Anterior cingulate cortex (tissue), 58 donors: ENCODE measurements at places on chromosomes 12 and 14.
A peak's percentile ranks its signal among the peaks of the same experiment; 100 is the strongest.

GRCh38 chr12:50132505-50133135 is 20.6 kb downstream of the COX14 start:
- no peak for DNase-seq

- DNase-seq = peak; percentile 70
Measured at GRCh38 chr12:54587315-54587873, 1.1 kb downstream of the PPP1R1A start.

- DNase-seq = no peak
Measured at GRCh38 chr12:42704340-42704739, 114.8 kb upstream of the PRICKLE1 start.

DNA sequence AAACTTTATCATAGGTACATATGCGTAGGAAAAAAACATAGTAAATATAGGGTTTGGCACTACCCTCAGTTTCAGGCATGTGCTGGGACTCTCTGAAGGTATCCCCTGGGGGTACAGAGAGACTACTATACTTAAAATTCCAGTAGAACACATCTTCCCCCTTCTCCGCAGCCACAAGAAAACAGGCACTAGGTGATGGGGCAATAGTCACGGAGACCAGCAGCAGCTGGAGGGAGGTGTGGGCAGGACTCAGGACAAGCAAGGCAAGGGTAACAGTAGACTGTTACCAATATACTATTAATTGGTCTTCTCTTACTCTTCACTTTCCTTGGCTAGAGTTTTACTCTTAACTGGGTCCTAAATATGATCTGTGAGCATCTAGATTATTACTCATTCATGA is 4.6 kb upstream of the PAPOLA start:
- no peak for DNase-seq

GRCh38 chr12:132354982-132355680 is 25.7 kb upstream of the GALNT9 start:
- no peak for DNase-seq

DNA sequence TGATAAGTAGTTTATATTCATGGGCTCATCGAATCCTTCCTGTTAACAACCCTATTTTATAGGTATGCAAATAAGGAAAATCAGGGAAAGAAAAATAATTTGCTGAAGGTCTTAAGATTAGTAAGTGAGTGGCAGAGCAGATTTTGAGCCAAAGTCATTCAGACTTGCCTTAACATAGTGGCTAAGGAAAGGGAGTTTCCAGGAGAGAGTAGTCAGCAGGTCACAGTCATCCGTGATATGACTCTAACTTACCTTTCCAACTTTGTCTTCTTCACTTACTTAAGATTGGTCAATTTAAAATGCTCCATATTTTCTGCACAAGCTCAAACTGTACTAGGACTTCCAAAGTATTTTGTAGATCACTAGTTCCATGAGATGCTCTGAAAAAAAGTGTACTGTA is 46.6 kb downstream of the AKAP6 start:
- no peak for DNase-seq

DNA sequence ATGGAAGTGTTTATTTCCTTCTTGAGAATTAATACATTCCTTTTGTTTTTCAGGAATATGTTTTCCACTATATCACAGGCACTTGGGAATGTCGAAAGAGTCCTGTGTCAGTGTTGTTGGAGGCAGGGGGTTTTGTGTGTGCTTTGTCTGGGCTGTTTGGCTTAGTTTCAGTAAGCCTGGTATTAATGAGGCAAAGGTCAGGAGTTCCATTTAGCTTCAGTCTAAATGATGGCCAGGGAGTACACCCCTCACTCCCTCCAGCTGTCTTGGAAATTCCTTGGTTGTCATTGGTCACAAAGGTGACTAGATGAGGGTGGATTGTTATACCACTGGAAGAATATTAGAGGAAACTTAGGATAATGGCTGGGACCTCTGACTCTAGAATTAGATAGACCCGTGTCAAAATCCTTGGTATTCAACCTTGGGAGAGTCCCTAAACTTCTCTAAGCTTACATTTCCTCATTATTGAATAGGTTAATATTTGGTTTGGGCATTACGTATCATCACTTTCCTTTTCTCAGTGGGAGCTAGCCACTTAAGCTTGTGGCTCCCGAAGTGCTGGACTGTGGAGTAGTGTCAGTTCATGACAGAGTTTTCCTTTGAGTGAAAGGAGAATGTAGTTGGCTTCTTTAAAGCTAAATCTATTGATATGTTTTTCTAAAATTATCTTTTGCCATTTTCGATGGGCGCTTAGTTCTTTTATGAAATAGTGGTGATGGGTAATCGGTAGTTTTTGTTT is 5.2 kb downstream of the FRS2 start:
- DNase-seq = peak; percentile 12

GRCh38 chr12:123948401-123948795 is 24.2 kb downstream of the CCDC92 start:
- no peak for DNase-seq

DNA sequence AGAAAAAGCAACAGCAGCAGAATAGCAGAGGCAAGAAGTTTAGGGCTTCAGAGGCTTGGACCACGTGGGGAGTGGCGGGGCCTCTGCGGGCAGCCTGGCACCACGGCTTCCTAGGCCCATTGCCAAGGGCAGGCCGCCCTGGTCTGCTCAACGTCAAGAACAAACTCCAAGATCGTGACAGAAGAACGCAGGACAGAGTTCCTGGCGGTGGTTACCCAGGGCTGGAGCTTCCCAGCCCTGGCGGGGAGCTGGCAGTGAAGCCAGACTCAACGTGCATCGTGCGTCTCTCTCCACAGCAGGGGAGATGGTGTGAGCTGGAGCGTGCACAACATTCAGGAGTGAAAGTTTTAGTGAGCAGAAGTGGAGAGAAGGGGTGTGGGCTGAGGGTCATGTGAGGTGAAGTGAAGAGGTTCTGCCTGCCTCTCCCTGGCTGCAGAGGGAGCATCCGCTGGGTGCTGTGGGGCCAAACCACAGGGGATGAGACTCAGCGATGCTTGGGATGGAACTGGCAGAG is 13.9 kb upstream of the CACNA2D4 start:
- peak; percentile 16 for DNase-seq

- DNase-seq = no peak
Measured at GRCh38 chr12:89918172-89918846, 209.7 kb upstream of the ATP2B1 start.

DNA sequence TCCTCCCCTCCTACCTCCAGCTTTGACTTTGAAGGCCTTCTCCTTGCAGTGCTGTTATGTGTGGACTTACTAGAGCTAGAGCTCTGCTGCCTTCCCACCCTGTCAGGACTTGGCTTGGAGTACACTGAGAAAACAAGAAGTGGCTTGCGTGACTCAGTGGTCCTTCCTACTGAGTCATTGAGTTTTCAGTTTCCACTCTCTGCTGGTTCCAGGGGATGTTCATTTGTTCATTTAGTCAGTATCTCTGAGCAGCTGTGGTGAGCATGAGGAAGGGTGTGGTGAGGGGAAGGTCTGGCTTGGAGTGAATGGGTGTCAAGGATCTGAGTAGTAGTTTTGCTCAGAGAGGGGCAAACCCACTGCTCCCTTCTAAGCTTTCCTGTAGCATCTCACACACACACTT is 17.2 kb upstream of the ELK3 start:
- no peak for DNase-seq

GRCh38 chr12:14443531-14443930 is 78.0 kb downstream of the ATF7IP start:
- no peak for DNase-seq

DNA sequence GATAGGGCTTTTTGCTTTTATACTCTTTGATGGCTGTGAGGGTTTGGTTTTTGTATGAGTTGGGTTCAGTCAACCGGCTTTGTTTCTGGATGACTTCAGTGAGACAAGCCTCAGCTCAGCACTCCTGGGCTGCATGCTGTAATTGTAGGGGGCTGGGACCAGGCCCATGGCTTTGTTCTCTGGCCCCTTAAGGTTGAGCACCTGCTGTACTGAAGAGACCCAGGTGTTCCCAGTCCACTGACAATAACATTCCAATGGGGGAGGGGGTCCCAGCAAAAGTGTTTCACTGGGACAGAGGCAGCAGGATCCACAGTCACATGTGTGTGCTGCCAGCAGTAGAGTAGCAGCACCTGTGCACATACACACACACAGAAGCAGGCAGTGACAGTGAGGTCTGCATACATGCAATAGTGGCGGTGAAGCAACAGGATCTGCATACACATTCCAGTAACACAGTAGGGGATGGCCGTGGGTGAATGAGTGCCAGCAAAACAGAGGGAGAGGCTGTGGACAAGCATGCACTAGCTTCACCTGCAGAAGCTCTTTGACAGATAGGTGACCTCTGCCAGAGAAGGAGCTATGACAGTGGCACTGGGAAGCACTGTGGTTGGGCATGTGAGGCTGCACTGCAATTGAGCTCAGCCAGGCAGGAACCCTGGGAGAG is 240.4 kb downstream of the ASCL1 start:
- DNase-seq = no peak

- DNase-seq = peak; percentile 31
Measured at GRCh38 chr12:53659011-53659551, 16.8 kb downstream of the ATP5MC2 start.

- DNase-seq = no peak
Measured at GRCh38 chr14:37078131-37078530, 94.3 kb downstream of the SLC25A21 start.

- DNase-seq = no peak
Measured at GRCh38 chr14:51871846-51872245, 11.4 kb downstream of the GNG2 start.

GRCh38 chr12:68367903-68368302 is 35.7 kb upstream of the MDM1 start:
- no peak for DNase-seq

- peak; percentile 34 for DNase-seq
Measured at GRCh38 chr12:124727264-124727800, 136.3 kb downstream of the SCARB1 start.

GRCh38 chr14:103718572-103718971 is 3.0 kb downstream of the ZFYVE21 start:
- no peak for DNase-seq

GRCh38 chr12:1065629-1066028 is 74.6 kb downstream of the ERC1 start:
- DNase-seq = no peak

- no peak for DNase-seq
Measured at GRCh38 chr12:61291647-61292046, 968.6 kb upstream of the USP15 start.

GRCh38 chr12:25332143-25332542 is 81.4 kb upstream of the KRAS start:
- no peak for DNase-seq

- DNase-seq = no peak
Measured at GRCh38 chr12:11829764-11830194, 180.3 kb downstream of the ETV6 start.

DNA sequence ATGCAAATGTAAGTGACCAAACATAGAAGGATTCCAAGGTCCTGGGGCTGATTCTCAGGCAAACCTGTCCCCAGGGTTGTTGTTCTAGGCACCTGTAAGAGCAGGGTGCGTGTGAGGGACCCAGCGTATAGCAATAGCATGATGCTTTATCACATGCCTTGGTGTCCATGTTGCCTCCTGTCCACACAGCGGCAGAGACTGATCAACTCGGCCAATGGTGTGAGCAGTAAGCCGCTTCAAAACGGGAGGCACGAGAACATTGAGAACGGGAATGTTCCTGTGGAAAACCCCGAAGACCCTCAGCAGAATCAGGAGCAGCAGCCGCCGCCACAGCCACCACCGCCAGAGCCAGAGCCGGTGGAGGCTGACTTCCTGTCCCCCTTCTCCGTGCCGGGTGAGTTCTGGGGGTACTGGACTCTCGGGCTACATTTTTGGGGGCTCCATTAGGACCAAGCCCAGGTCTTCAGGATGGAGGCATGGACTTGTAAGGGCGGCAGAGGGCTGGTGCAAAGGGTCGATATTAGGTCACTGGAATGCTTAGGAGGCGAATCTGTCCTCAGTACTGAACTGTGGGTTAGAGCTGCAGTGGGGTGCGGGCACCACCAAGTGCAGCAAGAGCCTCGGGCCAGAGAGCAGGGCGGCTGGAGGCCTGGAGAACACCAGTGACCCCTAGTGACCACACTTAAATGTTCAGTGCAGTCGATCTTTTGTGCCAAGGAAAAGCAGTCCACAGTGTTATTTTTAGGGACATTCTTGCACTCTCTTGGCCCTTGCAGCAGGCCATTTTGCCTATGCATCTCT is 57.2 kb upstream of the RIN3 start:
- peak; percentile 22 for DNase-seq

GRCh38 chr14:58395562-58395811 is 243 bp upstream of the TOMM20L start:
- DNase-seq = no peak
